Neural crest cell (in vitro differentiated cells): ENCODE measurements at places on chromosomes 3 and 15. TPM values are rescaled to one million over a fixed set of nuclear protein-coding genes. Genes with fewer than 3 reads are reported as not detected.

- no peak for DNase-seq
Measured at GRCh38 chr15:78290222-78290621, 9.2 kb downstream of the SKIC8 start.

GRCh38 chr15:55587321-55588069 is 650 bp downstream of the PYGO1 start:
- DNase-seq = peak; percentile 58

The GOLGA8G gene
- not detected in 2 replicates for total RNA-seq

GRCh38 chr15:62777671-62778070 is 264.9 kb upstream of the TPM1 start:
- DNase-seq = no peak

The PLS1 gene
- total RNA-seq = 5.6 and 5.7 TPM in 2 replicates

GRCh38 chr3:127903611-127904375 is 11.2 kb upstream of the KBTBD12 start:
- DNase-seq = no peak

- no peak for DNase-seq
Measured at GRCh38 chr3:127665165-127665564, 7.6 kb upstream of the ABTB1 start.

GRCh38 chr3:124878561-124879336 is 8.4 kb downstream of the ITGB5 start:
- DNase-seq = no peak
